ENCODE measurements at places on chromosomes 12 and 14.
A peak's percentile ranks its signal among the peaks of the same experiment; 100 is the strongest.

DNA sequence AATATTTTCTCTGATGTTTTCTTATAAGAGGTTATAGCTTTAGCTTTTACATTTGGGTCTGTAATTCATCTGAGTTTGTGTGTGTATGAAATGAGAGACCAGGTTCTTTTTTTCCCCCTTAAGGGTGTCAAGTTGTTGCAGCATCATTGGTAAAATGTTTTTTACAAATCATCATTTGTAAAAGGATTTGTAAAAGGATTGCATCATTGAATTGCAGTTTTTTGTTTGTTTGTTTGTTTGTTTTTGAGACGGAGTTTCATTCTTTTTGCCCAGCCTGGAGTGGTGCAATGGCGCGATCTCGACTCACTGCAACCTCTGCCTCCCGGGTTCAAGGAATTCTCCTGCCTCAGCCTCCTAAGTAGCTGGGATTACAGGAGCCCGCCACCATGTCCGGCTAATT is 31.1 kb downstream of the MAPKAPK5 start:
- no peak for DNase-seq

- DNase-seq = no peak
Measured at GRCh38 chr14:37569729-37570128, 25.3 kb downstream of the FOXA1 start.

DNA sequence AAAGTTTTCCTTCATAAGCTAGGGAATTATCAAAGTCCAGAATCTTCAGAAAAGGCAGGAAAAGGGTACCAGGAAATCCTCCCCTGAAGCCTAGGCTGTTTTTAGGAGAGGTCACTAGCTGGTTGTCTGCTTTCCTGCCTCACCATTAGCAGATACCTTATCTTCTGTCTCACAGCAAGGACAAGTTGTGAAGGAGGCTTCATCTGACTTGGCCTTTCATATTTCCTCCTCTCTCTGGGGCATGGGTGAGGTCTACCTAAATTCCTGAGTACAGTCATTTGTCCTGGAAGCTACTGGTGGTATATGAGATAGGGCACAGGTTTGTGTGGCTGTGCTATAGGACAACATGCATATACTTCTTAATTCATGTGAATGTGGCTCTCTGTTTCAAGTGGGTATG is 2.3 kb downstream of the FOXJ2 start:
- no peak for DNase-seq

DNA sequence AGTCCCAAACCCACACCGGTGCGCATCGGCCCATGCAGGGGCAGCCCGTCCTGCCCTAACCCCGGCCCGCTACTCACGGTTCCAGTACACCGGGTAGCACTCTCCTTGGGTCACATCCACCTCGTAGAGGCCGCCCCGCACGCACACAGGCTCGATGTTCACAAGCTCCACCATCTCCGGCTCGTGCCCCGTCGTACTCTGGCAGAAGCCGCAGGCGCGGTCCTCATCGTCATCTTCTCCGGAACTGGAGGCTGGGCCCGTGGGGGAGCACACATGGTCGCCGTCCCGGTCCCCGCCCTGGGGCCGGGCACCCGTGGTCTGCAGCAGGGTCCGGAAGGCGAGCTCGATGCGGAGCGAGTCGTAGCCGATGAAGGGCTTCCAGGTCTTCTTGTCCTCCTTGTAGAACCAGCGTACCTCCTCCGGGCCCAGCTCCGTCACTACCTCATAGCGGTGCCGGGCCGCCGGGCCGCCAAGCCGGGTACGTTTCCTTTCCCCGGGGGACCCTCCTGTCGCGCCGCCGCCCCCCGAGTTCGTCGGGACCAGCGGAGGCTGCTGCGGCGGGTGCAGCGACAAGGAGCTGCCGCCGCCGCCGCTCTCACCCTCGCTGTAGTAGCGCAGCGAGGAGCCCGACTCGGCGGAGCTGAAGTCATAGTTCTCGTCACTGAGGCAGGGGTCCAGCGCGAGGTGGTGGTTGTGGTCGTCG is 788 bp downstream of the DDHD1 start:
- peak; percentile 46 for DNase-seq

- no peak for DNase-seq
Measured at GRCh38 chr12:52942901-52943181, 6.1 kb upstream of the KRT18 start.

DNA sequence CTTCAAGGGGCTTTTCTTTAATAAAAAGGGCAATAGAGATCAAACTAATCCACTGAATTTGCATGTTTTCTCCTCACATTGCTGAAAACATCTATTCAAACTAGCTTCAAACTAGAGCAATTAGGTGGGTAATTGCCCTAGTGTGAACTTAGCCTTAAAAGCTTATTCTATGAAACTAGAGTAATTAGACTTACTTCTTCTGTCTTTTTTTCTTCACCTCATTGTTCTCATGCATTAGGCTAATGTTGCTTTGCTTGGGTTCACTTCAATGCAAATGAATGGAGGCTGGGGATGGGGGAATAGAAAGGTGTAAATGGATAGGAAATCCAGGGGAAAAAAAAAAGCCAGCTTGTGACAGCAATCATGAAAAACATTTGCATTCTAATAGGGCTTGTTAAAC is 414.8 kb upstream of the LMO3 start:
- DNase-seq = no peak

Data from WTC11 (cell line).